Hair follicle dermal papilla cell (primary cell): ENCODE measurements at places on chromosomes 1 and 21. TPM values are rescaled to one million over a fixed set of nuclear protein-coding genes. Genes with fewer than 3 reads are reported as not detected.

Gene CLK2
- total RNA-seq, result 24.2 and 29.7 TPM in 2 replicates

Gene KLF17
- 0.16 TPM in 1 of 2 replicates, not detected in the other for total RNA-seq

Gene FCMR
- total RNA-seq, result 0.32 and 0.73 TPM in 2 replicates

Gene TMEM51
- total RNA-seq, result 1.5 and 1.7 TPM in 2 replicates

Gene SRRM1
- 56.5 and 67.9 TPM in 2 replicates for total RNA-seq

Gene ALPL
- total RNA-seq, result 4.9 and 14.4 TPM in 2 replicates

Gene S100A7A
- not detected in 2 replicates for total RNA-seq

Gene TAS1R1
- 0.49 and 0.65 TPM in 2 replicates for total RNA-seq

Gene OR10J1
- not detected in 2 replicates for total RNA-seq

Gene TAL1
- not detected in 2 replicates for total RNA-seq

Gene SLC1A7
- total RNA-seq, result 0.24 TPM in 1 of 2 replicates, not detected in the other

Gene RCAN3
- total RNA-seq, result 20.1 and 26.7 TPM in 2 replicates

Gene ADORA1
- total RNA-seq, result 1.3 and 5.5 TPM in 2 replicates

Gene NBPF10
- 1.9 and 2.4 TPM in 2 replicates for total RNA-seq

Gene NMNAT2
- 1.9 and 3.3 TPM in 2 replicates for total RNA-seq

Gene PMVK
- 5.7 and 9.7 TPM in 2 replicates for total RNA-seq
